CD4-positive, alpha-beta T cell treated with Interleukin-4 for 4 hours (primary cell): ENCODE measurements at places on chromosomes 1 and 21.

GRCh38 chr1:230354005-230354404 lies 72.1 kb downstream of the PGBD5 start:
- no peak for DNase-seq

DNA sequence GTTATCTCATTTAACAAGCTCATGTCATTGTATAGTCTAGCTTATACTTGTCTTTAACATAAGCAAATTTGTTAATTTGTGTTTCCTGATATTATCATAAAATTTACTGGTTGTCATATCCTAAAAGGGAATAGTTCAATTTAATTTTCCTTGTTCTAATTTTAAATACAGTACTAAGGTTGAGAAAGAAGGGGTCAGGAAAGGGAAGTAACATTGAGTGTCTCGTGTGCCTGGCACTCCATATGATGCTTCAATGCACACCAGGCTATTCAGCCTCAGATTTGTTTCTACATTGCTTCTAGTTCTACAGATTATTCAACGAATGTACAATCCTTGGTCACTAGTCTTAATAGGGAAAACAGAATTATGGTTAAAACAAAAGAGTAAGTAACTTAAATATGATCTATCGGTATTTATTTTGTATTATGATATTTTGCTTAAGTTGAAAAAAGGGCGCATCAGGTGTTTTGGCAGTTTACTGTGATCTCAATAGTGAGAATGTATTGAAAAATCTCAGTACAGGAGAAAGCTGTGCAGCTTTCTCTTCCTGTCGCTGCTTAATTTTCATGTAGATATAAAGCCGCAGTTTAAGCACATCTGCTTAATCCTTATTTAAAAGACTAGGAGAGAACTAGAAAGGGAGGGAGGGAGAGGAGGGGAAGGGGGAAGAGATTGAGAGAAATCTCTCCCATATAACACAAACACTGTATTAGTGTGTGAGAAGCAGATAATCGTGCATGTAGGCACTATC lies 13.0 kb downstream of the PTPRC start:
- DNase-seq, result no peak

DNA sequence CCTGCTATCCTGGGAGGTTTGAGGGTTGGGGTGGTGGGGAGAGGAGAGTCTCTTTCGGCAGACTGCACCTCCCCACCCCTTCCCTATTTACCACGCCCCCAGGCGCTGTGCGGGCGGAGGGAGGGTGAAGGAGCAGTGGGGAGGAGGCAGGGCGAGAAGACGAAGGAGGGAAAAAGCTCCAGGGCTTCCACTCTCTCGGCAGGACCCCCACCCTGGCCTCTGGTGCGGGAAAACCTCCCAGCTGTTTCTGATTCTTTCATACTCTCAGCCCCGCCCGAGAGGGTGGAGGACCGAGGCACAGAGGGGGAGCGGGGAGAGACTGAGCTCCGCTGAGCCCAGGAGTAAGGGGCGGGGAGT lies 866 bp upstream of the WNT2B start:
- DNase-seq, result peak; percentile 6

DNA sequence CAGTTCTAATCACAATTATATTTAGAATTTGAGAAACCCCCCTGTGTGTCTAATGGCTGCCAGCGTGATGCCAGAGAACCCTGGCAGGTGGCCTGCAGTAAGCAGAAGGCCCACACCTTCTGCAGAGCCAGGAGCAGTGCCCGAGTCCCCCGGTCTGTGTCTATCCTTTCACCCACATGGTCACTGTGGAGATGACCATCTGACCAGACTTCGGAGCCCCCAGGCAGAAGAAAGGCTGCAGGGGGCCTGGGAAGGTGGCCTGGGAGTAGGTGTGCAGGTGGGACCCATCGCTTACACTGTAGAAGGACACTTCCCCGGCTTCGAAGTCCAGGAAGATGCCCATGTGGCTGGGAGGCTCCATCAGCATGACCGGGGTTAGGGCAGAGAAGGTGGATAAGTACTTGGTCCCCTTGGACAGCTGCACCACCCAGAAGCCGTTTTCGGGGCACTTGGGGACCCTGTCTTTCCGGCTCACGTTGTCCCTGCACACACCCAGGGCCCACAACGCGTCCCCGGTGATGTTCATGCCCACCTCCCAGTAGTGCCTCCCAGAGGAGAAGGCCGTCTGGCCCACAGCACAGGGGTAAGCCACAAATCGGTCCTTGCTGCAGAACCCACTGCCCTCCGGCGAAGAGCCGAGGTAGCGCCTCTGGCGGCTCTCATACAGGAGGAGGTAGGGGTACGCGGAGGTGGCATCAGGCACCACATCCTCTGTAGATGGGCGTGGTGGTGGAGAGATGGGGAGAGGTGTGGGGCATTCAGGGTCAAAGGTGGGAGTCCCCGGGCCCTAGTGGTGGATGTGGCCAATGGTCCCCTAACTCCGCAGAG lies 1.6 kb upstream of the TRIM11 start:
- no peak for DNase-seq

DNA sequence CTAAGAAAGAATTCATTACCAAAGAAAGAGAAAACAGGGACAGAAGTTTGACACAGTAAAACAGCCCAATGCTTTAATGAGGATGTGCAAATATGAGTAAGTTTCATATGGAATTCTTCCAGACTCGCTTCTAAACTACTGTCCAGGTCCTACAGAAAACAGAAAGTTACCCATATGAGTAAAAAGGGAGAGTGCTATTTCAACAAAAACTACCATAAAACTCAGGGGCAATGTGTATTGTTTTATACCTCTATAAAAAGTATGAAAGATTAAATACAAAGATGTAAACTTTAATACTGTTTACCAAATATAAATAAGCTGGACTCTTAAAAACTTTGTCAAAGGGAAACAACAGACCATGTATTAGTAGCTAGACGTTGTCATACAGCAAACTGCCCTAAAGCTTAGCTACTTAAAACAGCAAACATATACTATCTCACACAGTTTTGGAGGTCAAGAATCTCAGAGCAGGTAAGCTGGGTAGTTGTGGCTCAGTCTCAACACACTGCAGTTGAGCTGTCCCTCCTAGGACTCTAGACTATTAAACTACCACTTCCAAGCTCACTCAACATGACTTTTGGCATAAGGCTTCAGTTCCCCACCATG lies 174.9 kb downstream of the COP1 start:
- DNase-seq, result no peak

DNA sequence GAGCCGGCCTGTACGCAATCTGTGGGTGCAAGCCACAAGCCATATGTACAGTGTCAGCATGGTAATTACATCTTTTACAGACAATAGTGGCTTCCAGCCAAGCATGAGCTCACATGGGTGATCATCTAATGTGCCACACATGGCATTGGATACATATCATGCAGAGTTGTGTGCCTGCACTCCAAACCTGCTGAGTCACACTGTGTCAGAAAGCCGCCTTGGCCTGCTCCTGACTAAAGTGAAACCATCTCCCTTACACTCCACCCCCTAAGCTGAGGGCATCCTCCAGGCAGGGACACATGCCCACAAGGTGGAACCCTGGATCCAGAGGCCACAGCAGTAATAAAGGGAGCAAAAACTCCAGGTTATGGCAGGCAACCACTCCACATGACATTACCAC lies 72.5 kb downstream of the KCNT2 start:
- no peak for DNase-seq

GRCh38 chr1:35807614-35808449 lies at the start of gene AGO4:
Gene AGO4 (plus strand): TSS chr1:35808016. CDS start chr1:35808417, 401 bp downstream.
- no peak for DNase-seq

- no peak for DNase-seq
These were observed 25.6 kb downstream of the NPHP4 start for GRCh38 chr1:5966543-5967205.

DNA sequence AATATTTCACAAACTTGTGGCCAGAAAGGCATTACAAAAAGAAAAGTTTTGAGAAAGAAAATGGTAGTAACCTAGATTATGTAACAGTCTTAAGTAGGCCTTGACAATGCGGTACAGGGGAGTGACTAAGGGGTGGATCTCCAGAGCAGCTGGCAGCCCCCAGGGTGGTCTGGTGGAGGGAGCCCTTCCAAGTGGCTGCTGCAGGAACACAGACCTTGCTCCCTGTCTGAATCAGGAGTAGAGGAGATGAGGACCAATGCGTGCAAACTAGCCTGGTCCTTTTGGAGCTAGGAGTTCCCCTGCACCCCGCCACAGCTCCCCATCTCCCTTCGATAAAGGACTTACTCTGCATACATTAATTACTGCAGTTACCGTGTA lies 189.0 kb downstream of the NFIA start:
- no peak for DNase-seq

GRCh38 chr21:30081506-30081905 lies 85.1 kb downstream of the CLDN17 start:
- no peak for DNase-seq

DNA sequence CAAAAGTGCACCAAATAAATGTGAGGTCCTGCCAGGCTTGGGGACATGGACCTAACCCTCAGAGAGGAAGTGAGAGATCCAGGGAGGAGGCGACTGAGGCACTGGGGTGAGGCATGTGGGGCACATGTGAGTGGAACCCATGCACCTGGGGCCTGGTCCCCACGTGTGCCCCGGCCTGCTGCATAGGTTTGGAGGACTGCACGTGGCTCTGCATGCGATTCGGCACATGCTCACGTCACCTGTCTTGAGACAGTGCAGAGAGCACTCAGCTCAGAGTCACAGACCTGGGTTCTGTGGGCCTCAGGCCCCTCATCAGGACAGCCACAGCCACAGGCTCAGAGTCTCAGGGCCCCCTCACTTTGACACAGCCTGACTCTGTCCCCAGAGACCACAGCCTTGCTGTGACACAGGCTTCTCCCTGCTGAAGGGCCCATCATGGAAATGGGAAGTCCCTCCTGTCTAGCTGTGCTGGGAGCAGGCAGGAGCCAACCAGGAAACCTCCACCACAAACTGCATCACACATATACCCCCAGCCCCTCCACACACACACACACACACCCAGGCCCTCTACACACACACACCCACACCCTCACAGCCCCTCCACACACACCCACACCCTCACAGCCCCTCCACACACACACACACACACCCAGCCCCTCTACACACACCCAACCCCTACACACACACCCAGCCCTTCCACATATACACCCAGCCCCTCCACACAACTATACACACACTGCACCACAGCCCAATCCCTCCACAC lies 48.2 kb downstream of the SLC9A1 start:
- DNase-seq, result no peak

- DNase-seq, result no peak
These were observed 11.3 kb downstream of the SLC30A2 start for GRCh38 chr1:26034504-26035202.

DNA sequence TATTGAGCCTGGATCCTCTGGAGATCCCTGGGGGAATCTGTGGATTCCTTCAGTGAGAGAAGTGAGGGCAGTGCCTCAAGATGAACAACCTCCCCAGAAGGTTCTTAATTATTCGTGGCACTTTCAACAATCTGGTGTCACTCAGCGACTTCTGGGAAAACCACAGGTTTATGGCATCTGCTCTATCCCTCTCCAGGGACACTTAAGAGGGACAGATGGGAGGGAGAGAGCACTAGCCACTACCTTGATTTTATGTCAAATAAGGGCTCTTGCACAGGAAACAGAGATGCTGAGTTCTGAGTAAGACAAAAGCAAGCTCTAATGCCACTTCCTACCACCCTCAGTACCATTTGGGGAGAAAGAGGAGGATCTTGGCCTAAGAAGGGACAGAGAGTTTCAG lies 21.2 kb upstream of the CHI3L1 start:
- no peak for DNase-seq

- no peak for DNase-seq
These were observed 15.4 kb upstream of the OTUD3 start for GRCh38 chr1:19866758-19867157.

- DNase-seq, result peak; percentile 88
These were observed 37.4 kb downstream of the TRIT1 start for GRCh38 chr1:39845569-39846566.

- DNase-seq, result no peak
These were observed 1171.8 kb downstream of the AMY1C start for GRCh38 chr1:104921525-104921924.

- DNase-seq, result no peak
These were observed 534.3 kb upstream of the OLFM3 start for GRCh38 chr1:102531036-102531435.

DNA sequence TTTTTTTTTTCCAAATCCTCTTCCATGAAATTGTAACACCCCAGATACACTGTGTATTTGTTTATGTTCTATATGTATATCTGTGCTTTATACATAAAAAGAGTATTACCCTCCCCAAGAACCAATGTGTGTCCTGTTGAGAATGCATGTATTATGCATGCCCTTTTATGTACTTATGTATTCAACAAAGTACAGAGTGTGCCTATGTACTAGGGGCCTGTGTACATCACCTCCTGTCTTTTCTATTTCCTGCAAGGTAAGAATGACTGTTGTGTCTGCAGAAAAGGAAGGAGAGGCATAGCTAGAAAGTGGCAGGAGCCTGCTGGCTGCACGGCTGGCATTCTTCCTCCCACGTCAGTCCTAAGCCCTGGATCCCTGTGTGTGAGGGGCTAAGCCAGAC lies 7.0 kb downstream of the TMEM61 start:
- DNase-seq, result no peak

GRCh38 chr1:161725908-161726472 lies 4.6 kb downstream of the FCRLB start:
- DNase-seq, result peak; percentile 25

- no peak for DNase-seq
These were observed 109.0 kb upstream of the ESRRG start for GRCh38 chr1:216832192-216832591.

DNA sequence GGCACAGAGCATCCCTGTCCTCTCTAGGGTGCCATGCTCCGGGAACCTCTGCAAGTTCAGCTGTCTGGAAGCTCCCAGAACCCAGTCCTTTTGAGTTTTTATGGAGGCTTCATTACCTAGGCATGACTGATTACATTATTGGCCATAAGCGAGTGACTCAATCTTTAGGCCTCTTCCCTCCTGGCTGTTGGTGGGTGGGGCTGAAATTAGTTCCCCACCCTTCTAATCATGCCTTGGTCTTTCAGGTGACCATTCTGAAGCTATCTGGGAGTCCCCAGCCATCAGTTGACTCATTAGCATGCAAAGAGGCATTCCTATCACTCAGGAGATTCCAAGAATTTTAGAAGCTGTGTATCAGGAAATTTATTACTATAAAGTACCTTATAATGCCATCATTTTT lies 46.6 kb downstream of the WLS start:
- no peak for DNase-seq

DNA sequence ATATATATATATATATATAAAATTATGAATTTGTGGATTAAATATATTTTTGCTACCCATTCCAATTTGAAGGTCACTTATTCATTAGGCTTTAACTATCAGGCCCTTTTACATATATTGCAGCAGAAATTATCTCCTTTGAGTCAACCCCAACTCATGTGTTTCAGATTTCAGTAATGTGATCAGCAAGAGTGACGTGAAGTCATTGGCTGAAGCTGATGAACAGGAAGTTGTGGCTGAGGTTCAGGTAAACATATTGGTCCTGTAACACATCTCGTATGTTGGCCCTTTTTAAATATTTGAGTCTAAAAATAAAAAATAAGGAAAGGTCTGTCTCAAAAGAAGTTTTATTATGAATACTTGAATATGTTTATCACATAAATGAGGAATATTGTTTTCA lies 8.5 kb downstream of the VPS45 start:
- peak; percentile 56 for DNase-seq
